Stimulated activated CD8-positive, alpha-beta memory T cell treated with anti-CD3 and anti-CD28 coated beads, Interleukin-12 subunit alpha, Interleukin-12 subunit beta, amount 100 ng/mL, for 1 hour (primary cell): ENCODE measurements at places on chromosomes 5 and 9.

DNA sequence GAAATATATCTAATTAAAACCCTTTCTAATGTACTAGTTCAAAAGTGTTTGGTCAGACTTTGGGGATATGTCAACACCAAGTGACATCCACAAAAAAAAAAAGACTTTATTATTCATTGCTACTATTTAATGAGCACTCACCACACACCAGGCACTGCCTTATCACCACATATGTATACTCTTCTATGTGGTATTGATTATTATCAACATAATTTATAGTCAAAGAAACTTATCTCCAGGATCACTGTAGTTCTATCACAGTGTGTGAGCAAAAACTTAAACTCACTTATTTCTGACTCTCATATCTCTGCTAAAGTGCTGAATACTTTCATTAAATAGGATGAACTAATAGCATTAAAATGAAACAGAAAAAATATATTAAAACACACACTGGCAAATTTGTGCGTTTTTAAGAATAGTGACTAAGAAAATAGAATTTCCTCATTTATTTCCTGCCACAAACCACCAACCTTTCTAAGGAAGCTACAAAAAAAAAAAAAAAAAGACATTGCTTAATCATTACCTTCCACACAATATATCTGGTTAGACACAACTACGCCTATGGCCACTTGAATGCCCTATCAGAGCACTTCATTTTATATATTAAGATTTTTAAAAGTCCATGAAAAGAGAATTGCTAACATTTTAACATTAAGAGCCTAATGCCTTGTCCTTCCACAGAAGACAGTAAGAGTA, 12.8 kb downstream of the SLCO4C1 start:
- DNase-seq = no peak

DNA sequence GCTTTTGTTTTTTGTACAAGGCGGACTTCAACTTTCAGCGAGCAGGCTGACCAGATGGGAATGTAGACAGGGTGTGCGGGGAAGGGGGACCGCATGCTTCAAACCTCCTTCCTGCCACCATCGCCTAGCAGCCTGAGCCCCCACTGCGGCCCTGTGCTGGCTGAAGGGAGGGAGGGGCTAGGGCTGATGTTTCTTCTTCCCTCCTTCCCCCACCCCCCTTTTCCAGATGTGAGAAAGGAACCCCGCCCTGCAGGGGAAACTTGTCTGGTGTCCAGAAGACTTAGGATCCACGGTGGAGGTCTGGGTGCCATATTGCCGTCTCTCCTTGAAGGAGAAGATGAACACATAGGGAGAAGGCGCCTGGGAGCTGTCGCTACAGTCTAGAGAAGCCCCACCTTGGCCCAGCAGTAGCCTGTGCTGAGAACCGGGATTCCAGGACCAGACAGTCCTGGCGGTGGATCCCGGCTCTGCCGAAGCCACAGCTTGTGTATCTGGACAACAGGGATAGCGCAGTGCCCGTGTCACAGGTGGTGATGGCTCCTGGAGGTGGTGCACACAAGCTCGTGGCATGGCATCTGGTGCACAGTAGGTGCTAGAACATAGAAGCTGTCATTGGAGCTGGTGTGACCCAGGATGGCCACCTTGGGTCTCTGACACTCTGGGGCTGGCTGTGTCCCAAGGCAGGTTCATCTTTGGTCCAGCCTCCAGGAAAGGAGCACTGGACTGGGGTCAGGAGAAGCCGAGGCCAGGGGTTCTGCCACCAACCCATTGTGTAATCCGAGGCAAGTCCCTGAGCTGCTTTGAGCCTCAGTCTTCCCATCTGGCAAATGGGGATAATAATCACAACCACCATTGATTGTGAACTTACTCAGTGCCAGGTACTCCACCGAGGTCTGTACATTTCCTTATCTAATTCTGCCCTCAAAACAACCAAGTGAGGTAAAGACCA, 205.6 kb downstream of the C9orf50 start:
- no peak for DNase-seq

DNA sequence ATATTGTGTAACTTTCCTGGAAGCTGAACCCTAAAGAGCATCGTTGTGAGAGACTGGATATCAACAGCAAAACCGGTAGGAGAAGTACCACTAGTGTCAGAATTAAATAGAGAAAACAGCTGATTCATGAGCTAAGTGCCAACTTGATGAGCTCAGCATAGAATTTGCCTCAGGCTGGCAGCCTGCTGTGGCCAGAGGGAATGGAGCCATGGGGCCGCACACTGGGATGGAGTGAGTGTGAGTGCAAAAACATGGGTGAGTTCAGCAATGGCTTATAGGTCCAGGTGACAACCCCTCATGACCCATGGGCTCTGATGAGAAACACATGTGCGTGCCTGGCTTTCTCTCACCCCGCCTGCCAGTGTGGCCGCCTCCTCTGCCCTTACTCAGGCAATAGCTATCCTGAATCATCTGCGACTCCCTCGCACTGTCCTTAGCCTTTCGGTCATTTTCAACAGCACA, 25.4 kb downstream of the ADAMTS16 start:
- no peak for DNase-seq

DNA sequence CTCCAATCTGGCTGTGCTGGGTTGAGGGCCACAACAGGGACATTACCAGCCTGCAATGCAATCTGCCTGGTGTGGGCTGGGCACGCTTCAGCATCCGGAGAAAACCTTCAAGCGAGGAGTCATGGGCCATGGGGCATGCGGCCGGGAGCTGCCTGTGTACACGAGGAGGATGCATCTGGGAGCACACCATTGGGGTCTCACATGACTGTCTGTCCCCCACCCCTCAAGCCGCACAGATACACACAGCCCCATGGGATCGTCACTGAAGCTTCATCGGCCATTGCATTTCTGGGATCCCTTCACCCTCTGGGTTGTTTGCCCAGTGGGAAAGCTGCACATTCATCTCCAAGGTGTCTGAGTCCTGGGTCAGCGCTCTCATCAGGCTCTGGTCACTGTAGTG, 9.9 kb downstream of the LCN1 start:
- no peak for DNase-seq

- no peak for DNase-seq
These were observed 24.3 kb upstream of the TRIM32 start for GRCh38 chr9:116662646-116663310.

GRCh38 chr5:140883373-140883772, 1.4 kb downstream of the PCDHA13 start:
- no peak for DNase-seq

GRCh38 chr5:100872408-100873190, 30.5 kb downstream of the ST8SIA4 start:
- DNase-seq = no peak

DNA sequence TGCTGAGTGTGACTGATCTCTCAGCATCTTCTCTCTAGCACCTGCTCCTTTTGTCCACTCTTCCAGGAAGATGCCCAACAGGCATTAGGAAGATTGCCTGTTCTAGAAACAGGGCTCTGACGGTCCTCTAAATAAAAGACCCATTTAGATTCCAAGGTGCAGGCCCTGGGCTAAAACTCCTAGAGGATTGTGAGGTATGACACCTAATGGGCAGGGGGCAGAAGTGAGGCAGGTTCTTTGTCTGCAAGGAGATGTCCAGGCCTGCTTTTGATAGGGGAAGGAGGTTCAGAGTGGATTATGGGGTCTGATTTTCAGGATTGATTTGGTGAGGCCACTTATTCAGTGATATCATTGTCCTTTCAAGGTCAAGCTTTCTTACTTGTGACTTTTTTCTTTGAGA, 140.8 kb upstream of the TRPC7 start:
- DNase-seq = no peak

DNA sequence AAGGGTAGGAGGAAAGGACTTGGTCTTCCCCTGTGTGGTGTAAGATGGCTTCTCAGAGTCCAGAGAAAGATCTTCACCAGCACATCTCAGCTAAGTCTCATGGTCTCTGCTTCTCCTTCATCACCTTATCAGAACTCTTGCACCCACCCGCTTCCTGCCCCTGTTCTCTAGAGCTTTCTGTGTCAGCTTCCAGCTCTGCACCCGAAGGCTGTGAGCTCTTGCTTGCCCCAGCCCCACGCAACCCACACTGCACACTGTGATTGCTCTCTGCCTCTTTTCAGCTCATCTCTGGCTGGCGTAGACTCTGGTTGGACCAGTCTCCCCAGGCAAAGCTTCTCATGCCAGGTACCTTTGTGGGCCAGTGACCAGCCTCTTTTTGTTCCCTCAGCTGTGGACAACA, 93.2 kb upstream of the RAPGEF1 start:
- DNase-seq = no peak

GRCh38 chr9:130487500-130487899, 42.7 kb downstream of the ASS1 start:
- no peak for DNase-seq

DNA sequence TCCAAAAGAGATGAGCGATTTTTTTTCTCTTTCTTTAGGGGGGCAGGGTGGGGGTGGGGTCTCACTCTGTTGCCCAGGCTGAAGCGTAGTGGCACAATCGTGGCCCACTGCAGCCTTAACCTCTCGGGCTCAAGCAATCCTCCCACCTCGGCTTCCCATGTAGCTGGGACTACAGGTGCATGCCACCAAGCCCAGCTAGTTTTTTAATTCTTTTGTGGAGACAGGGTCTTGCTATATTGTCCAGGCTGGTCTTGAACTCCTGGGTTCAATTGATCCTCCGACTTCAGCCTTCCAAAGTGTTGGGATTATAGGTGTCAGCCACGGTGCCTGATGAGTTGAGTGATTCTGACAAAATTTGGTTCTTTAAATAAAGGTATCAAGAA, 127.0 kb downstream of the ARRDC3 start:
- no peak for DNase-seq

DNA sequence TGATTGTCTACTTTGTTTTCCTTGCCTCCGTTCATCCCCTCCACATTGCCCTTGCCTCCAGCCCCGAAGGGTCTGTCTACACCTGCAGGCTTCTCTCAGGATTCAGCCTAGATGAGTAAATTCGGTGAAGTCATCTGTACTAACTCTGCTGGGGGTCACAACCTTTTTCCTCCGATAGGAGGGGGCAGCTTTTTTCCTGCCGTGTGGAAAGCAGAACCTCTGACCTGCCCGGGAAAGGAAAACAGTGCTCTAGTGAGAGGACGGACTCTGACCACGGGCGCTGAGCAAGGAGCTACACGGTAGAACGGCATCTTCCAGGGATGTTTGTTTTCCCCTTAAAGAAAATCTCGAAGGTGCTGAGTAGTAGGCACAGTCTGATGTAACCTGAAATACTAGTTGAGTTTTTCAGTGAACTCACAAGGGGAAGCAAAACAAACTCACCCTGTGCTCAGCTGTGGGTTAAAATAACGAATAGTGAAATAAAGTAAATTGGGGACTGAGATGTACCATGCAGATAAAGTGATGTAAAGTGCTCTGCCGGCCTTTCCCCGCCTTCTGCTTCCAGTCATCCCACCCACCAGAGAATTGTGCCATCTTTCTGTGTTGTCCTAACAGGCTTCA, 281.8 kb downstream of the AOPEP start:
- DNase-seq = no peak

DNA sequence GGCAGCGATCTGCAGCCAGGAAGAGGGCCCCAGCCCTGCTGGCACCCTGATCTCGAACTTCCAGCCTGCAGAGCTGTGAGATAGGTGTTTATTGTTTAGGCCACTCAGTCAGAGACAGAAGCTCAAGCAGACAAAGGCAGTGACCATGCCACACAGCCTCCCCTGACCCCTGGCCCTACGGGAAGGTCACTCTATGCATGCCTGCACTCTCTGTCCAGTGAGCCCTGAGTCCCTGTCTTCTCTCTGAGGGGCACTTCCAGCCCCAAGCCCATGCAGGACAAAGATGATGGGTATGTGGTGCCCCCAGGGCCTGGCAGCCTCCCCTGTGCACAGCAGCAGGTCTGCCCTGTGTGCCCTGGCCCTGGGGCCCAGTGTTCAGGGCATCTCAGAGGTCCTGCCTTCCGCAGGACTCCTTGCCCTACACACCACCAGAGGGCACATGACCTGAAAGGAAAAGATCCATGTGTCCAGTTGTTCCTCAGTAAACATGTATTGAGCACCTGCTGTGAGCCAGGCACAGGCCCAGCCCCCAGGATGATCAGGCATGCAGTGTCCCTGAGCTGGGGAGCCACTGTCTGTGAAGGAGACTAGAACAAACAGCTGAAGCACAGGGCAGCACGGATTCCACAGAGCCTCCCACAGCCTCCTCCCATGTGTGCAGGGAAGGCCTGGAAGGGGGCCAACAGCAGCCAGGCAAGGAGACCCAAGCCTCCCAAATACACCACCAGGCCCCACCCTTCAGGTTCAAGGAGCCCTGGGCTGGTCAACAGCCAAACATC, 109.3 kb downstream of the ATPSCKMT start:
- no peak for DNase-seq

- DNase-seq = no peak
These were observed 4.2 kb downstream of the DPP7 start for GRCh38 chr9:137110147-137110910.

DNA sequence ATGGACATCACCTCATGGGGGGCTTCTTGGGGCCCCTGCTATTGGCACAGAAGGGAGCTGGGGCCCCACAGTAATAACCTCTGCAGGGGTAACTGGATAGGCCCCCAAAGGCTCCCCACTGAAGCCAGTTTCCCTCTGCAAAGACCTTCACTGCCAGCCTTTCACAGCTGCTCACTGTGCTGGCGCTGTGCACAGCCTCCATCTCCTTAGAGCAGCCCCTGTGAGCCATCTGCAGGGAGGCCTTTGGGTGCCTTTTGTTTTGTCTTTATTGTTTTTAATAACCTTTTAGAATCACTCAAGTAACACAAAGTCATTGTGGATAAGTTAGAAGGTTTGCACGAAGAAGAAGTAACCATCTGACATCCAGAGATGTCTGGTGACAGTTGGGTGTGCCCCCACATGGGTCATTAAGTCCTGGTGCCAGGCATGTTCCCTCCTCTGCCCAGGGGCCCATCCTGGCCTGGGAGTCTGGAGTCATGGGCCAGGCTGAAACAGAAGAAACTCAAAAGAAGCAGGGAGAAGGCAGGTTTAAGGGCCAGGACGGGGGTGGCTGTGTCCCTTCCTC, 42.7 kb downstream of the NCS1 start:
- DNase-seq = no peak

DNA sequence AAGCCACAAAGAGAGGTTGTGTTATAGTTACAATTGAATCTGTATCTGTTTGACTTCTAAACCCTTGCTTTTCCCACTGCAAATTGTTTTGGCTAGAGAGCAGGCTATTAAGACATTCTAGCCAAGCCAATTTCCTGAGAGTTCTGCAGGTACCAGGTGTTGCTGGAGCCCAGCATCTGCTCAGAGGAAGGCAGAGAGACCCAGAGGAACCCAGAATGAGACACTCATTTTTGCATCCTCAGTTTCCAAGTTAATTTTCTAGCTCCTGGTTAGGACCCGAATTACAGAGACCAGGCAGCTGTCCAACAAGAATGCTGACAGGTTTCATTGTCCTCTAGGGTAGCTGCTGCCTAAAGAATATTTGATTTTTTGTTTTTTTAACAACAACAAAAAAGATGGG, 266.2 kb downstream of the TRIM32 start:
- DNase-seq = no peak
